ENCODE measurements at places on chromosomes 12 and 14. TPM values are rescaled to one million over a fixed set of nuclear protein-coding genes. Genes with fewer than 3 reads are reported as not detected.
A peak's percentile ranks its signal among the peaks of the same experiment; 100 is the strongest.

- DNase-seq: no peak
Measured at GRCh38 chr14:22524784-22525161, 64.3 kb downstream of the DAD1 start.

The CFAP73 gene
- not detected for total RNA-seq

The SLCO1B1 gene
- not detected for total RNA-seq

DNA sequence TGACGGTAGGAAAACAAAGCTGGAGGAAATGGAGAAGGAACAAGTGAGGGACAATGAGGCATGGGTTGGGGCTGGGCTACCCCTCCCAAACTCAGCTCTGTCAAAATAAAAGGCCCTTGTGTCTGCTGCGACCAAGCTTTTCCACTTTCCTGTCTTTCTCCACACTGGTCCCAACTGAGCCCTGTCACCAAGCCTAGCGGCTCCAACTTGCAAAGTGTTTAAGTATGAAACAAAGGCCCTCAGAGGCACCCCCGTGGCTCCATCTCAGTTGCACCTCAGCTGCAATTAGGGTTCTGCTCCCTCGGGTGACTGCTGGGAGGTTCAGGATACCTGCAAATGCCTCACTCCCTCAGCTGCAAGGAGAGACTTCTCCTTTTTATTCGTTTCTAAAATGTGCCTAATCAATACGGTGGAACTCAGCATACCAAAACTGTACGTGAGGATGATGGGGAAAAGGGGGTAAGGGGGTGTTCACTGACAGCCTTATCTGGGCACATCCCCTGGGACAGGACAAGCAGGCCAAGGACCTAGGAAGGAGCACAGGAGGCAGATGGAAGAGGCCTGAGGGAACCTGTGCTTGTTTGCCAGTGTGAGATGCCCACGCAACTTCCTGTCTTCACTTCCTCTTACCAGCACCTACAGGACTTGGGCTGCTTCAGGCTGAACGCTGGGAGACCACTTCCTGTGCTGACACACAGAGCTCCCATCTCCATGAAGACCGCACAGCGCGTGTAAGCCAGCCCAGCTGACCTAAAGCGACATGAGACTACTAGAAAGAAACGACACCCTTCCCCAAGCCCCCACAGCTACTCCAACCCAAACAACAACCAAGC lies 8.9 kb downstream of the VAMP1 start:
- DNase-seq: no peak

The E2F7 gene
- not detected for total RNA-seq

- peak; percentile 41 for DNase-seq
Measured at GRCh38 chr12:78898416-78898815, 33.8 kb downstream of the SYT1 start.

The KRT4 gene
- total RNA-seq: not detected

The TBC1D30 gene
- 2.5 TPM for total RNA-seq

- DNase-seq: no peak
Measured at GRCh38 chr12:54423816-54424150, 4.7 kb upstream of the ITGA5 start.

- DNase-seq: no peak
Measured at GRCh38 chr12:108043750-108044533, 85.1 kb upstream of the WSCD2 start.

The WSCD2 gene
- 21.4 TPM for total RNA-seq

The MDGA2 gene
- total RNA-seq: not detected

DNA sequence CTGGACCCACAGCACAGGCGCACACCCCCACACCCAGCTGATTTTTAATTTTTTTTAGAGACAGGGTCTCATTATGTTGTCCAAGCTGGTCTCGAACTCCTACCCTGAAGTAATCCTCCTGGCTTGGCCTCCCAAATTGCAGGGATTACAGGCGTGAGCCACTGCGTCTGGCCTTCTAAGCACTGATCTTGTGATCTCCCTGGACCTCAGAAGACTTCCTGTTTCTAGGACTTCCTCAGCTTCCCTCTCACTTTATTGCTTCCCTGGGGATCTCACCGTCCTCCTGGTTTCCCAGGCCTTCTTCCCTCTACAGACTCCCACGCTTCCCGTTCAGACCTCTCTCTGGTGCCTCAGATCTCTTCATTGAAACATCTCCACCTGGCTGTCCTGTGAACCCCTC lies 13.8 kb downstream of the ZNF839 start:
- no peak for DNase-seq

DNA sequence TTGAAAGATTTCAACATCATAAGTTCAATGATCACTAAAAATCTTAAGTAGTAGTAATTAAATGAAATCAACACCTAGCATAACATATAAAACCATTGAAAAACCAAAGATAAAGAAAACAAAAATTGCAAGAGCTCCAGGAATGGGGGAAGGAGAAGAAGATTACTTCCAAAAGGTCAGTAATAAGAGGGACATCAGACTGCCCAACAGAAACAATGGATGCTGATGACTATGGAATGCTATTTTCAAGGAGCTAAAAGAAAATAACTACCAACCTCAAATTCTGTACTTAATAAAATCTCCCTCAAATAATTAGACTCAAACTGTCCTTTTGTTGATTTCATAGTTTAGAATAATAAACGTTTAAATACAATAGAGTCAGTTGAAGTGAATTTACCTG lies 314.5 kb upstream of the LMO3 start:
- no peak for DNase-seq

DNA sequence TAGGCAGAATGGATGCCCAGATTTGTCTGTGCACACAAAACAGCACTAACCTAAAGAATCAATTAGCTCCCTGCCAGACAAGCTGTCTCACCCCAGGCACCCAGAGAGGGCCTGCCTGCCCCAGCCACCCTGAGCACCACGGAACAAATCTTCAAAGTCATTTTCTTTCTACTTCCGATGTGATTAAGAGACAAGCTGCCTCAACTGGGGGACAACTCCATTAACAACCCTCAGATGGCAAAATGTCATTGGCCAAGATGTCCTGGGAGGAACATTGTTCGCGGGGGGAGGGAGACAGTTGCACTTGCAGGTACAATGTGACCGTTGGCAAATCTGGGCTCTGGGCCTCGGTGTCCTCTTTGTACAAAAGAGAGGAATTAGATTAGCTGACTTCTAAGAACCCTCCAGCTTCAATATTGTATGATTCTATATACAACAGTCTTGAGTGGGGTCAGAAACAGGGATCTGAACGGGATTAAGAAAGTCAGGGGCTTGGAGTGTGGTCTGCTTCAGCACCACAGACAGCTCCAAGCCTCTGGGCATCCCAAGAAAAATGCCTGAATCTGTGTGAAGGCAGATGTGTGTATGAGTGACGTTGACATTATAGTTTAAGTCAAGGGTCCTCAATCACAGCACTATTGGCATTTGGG lies 42.8 kb upstream of the CMKLR1 start:
- no peak for DNase-seq

- DNase-seq: no peak
Measured at GRCh38 chr12:13046964-13047363, 2.8 kb downstream of the FAM234B start.

The GRIP1 gene
- total RNA-seq: 0.84 TPM

DNA sequence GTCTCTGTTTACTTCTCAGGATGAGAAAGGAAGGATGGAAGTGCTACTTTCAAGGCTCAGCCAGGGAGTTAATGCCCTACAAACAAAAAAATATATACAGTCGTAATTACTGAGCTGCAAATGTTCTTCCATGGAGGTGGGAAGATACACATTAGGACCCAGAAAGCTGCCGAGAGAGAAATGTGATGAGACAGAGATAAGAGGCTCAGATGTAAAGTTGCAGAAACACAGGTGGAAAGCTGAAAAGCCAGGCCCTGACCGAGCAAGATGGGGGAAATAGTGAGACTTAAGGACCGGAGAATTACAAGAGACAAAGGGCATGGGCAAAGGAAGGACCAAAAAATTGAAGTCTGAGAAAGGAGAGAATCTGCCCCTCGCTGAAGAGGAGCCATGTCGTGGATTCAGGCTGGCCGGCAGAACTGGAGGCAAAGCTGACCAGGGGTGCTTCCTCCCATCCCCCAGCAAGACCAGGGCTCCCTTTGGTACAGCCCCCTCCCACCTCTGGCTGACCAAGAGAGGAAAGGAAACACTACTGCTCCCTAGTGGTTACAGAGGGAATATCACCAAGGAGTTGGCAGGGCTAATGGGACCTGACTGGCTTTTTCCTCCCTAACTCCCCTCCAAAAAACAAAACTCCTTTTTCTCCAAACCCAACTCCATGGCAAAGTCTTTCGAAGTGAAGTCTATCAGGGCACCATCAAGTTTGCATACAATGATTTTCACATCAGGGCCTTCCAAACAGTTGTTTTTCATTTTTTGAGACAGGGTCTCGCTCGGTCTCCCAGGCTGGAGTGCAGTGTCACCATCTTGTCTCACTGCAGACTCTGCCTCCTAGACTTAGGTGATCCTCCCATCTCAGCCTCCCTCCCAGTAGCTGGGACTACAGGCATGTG lies 12.1 kb downstream of the ZFHX2 start:
- DNase-seq: no peak

DNA sequence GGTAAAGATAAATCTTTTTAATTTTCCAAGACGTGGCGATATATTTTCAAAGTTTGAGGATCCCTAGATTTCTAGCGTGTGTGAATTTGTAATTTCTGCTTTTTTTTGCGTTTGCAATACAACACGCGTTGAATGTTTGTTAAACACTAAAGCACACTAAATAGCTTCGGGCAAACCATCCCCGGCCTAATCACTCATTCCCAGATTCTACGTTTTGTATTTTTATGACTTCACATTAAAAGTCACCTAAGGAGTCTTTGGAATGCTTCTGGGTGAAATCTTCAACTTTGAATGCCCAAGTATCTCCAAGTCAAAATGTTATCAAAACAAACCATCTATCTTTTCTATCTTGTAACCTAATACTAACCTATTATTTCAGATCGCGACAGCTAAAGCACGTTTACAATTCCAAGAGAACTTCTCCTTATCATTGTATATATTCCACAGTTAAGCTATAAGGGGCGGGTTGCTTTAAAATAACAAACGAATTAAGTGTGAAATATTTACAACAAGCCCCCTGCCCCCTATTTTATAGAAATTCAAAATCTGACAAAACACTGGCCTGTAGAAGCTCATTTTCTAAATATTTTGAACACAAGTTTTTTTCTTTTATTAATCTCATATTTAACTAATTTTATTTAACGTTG lies 1.1 kb downstream of the ALX1 start:
- DNase-seq: no peak

The CISTR gene
- not detected for total RNA-seq
